ENCODE measurements at places on chromosomes 4 and X.

GRCh38 chr4:21512353-21512752, 436.2 kb downstream of the KCNIP4 start:
- no peaks in the 10 kb centered on the region for H3K4me1 ChIP-seq
- H3K27ac ChIP-seq, result no peak overlapping the region

- H3K27ac ChIP-seq, result no peak overlapping the region
- H3K4me1 ChIP-seq, result peaks cover 9% of the 10 kb centered on the region
- H3K27me3 ChIP-seq, result no peaks in the 10 kb centered on the region
- no peak for DNase-seq
- H3K36me3 ChIP-seq, result no peaks in the 10 kb centered on the region
- H3K4me3 ChIP-seq, result no peak overlapping the region
Measured at GRCh38 chr4:186932196-186932595, 208.5 kb upstream of the FAT1 start.

DNA sequence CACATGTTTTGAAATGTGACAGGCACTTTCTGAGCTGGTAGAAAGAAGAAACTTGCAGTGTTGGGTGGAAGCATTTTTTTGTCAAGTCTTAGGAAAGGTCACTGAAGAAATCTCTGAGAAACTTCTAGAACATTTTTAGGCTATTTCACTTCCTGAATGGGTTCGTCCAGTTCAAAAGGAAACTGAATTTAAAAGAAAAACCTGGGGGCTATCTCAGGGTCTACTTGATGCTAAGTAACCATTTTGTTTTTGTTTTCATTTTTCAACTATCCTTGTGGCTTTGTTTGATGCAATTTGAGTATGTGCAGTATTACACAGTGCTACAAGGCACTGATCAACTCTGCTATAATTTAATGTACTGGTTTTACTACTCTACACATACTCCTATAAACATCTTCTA, 34.0 kb upstream of the AMOT start:
- DNase-seq, result no peak
- no peaks in the 10 kb centered on the region for H3K4me1 ChIP-seq
- H3K27me3 ChIP-seq, result peaks cover 2% of the 10 kb centered on the region
- no peak overlapping the region for H3K4me3 ChIP-seq
- no peak overlapping the region for H3K27ac ChIP-seq

DNA sequence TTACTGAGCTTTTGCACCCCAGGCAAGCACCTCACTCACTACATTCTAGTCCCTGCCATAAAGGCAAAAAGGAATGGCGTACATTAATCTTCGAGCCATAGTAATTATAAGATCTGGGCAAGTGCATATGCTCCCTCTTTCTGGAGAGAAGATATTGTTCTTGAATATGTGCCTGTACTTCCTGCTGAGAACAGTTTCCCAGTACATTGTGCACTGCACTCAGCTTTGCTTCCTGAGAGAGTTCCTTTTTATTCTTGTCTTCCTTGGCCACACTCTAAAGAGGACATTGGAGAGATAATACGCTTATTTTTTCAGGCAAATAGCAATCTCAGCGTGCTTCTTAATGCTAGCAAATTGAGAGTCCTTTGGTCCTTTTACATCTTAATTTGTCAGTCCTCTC, 909.0 kb upstream of the PCDH10 start:
- no peak overlapping the region for H3K27ac ChIP-seq
- DNase-seq, result peak; percentile 22

GRCh38 chrX:16589826-16590225, 60.1 kb upstream of the S100G start:
- H3K27ac ChIP-seq, result no peak overlapping the region
- H3K4me3 ChIP-seq, result no peak overlapping the region
- H3K36me3 ChIP-seq, result no peaks in the 10 kb centered on the region
- DNase-seq, result no peak

DNA sequence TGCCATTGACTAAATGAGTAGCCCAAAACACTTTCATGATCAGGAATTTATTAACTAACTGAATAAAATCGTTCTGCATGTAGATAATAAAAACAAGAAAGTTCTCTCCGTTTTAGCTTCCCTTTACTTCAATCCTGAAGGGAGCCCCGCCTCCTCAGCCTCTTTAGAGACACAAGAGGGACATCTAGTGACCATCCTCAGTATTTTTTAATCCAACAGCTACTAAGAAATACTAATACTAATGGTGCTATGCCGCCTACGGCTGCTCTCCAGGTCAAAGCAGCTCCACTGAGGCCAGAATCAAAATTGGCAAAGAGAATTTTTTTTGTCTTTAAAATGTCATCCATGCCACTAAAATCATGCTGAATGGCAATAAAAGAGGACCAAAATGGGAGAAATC, 3.2 kb upstream of the PCDH19 start:
- no peak overlapping the region for H3K27ac ChIP-seq
- peaks cover 54% of the 10 kb centered on the region for H3K27me3 ChIP-seq
- peak; percentile 82 for DNase-seq
- H3K4me3 ChIP-seq, result no peak overlapping the region

All from muscle of leg (tissue), 16 donors.